Fibroblast of skin of back (primary cell): ENCODE measurements at places on chromosomes 12 and 14.

DNA sequence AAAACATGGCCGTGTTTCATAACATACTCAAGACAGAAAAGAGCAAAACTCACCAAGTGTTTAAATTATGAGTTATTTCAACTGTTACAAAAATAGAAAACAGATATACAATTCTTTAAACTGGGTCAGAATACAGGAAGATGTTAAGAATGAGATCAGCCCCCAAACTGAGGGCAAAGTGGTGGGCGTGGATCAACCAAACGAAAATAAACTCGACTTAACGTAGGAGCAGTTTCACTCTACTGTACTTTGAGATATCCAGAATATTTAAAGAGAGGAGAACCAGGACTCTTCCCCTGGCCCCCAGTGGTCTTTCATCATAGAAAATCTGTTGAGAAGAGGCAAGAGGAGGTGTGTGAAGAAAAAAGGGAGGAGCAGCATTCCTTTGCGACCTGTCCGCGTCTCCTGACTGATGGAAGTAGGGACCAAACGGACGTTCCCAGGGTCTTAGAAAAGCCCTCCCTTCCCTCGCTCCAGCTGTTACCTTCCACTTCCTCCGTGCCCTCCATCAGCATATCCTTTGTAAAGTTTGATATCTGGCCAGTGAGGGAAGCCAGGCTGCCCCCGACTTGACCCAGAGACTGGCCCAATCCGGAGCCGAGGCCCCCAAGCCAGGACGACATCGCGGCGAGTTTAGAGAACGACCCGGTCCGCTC is 668 bp downstream of the TRIP11 start:
- DNase-seq = peak; percentile 70

DNA sequence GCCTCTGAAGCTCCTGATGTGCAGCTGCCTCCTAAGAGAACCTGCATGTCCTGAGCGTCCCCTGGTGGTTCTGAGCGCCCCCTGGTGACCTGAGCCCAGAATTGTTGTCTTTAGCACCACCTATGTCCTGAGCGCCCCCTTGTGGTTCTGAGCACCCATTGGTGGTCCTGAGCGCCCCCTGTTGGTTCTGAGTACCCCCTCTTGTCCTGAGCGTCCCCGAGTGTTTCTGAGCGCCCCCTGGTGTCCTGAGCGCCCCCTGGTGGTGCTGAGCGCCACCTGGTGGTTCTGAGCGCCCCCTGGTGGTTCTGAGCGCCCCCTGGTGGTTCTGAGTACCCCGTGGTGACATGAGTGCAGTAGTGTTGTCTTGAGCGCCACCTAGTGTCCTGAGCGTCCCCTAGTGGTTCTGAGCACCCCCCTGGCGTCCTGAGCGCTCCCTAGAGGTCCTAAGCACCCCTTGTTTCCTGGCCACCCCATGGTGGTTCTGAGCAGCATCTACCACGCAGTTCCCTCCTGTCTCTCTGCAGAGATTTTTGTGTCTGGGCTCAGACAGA is 782.5 kb downstream of the TMEM121 start:
- DNase-seq = no peak

DNA sequence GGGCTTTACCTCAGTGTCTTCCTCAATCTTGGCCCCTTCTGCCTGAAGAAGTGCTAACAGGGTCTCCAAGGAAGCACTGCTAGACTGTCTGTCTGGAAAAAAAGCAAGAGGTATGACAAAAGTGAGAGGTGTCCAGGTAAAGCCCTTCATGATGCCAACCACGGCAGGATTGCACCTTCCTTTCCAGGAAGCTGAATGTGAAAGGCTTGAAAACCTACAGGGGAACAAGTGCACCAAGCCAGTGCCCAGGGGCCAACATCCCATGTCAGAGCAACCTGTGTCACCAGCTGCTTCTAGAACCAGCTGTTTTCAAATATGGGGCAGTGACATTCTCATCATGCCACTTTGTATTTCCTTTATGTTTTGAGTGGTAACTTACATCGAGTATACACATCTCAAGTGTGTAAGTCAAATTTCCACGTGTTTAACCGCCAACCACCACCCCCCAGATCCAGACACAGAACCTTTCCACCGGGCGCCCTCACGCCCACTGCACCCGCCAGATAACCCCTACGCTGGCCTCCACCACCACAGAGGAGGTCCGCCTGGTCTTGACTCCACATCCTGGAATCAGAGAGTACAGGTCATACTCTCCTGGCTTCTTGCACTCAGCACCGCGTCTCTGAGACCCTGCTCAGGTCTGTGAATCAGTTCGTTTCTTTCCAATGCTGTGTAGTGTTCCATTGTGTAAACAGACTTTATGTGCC is 27.3 kb downstream of the VPS37B start:
- DNase-seq = no peak

DNA sequence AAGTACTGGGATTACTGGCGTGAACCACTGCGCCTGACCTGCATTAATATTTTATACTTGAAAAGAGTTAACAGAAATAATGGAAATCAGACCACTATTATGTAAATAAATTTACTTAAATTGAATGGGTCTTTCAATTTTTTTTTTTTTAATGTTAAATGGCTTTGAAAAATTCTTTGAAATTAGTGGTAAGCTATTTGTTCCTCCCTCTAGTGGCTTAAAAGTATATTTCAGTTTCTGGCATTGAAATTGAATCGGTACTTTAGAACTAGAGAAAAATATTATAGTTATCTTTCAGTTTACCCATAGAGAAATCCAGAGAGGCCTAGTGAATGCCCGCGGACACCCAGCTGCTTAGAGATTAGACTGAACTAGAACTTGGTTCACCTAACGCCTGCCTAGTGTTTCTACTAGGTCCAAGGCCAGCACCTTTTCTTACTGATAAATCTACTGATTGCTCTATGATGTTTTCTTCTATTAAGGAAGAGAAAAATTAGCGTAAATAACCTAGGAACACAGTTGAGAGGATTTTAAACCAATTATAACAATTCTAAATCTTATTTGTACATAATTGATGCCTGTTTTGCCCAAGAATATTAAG is 106.5 kb downstream of the EML1 start:
- peak; percentile 27 for DNase-seq

GRCh38 chr14:88746052-88746451 is 46.7 kb downstream of the EML5 start:
- DNase-seq = no peak

- no peak for DNase-seq
Measured at GRCh38 chr14:50344116-50344775, 32.1 kb downstream of the DMAC2L start.

GRCh38 chr14:24178399-24179178 is 6.7 kb downstream of the REC8 start:
- DNase-seq = no peak

- DNase-seq = peak; percentile 33
Measured at GRCh38 chr12:43062201-43062895, 472.8 kb upstream of the PRICKLE1 start.

DNA sequence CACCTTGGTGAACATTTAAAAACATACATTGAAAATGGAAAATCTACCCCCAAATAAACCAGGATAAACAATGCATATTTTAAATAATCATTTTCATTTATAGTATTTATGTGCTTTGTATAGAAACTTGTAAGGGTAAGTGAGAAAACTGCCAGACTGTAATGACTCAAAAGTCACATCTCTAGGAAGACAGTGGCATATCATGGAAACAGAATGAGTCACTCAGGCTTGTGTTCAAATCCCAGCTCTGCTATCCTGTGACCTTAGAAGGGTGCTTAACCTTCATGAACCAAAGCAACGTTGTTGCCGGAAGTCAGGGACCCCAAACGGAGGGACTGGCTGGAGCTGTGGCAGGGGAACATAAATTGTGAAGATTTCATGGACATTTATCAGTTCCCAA is 142.7 kb downstream of the CEP128 start:
- no peak for DNase-seq

- no peak for DNase-seq
Measured at GRCh38 chr12:58887068-58887467, 33.2 kb downstream of the LRIG3 start.

DNA sequence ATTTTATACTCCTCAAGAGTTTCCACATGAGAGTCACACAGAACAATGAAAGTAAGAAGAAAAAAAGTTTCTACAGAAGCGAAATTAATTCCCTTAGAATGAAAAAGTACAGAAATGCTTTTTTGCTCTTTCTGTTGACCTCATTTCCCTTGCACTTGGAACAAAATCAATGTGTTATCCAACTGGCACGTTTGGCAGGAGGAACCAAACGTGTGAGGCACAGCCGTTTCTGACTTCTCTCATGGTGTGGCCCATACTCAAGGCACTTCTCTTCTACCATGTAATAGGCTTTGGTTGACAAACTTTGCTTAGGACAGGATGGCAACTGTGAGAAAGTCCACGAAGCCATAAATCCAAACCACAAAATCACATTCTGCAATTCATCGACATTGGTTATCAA is 297.0 kb downstream of the FUT8 start:
- DNase-seq = no peak

DNA sequence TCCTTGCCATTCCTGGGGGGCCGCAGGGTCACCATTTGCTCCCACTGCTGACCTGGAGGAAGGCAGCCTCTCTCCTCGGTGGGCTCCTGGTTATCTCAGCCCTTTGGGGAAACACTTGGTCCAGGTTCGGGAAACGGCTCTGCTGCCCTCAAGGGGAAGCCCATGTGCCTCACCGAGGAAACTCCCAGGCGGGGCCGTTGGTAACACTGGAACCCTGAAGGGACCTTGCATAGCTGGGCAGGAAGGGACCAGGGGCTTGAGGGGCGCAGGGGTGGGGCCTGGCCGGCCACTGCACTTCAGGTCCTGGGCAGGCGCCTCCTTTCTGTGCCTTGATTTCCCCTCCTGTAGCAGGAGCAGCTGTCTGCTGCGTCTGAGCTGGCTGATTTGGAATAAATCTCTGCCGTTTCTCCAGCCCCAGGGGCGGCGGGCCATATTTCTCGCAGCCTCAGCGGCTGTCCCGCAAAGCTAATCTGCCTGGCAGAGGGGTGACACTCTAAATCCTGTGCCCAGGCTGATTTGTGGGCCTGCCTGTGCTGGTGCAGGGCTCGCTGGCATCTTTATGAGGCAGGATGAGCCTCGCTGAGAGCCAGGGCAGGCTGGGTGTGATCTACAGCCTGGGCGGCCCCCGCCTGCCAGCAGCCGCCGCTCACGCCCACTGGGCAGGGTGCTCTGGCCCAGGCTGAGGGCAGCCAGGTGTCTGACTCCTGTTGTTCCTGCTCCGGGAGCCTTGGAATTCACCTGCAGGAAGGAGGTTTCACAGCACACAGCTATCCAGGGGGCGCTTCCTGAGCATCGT is 49.7 kb downstream of the KIF26A start:
- DNase-seq = no peak

DNA sequence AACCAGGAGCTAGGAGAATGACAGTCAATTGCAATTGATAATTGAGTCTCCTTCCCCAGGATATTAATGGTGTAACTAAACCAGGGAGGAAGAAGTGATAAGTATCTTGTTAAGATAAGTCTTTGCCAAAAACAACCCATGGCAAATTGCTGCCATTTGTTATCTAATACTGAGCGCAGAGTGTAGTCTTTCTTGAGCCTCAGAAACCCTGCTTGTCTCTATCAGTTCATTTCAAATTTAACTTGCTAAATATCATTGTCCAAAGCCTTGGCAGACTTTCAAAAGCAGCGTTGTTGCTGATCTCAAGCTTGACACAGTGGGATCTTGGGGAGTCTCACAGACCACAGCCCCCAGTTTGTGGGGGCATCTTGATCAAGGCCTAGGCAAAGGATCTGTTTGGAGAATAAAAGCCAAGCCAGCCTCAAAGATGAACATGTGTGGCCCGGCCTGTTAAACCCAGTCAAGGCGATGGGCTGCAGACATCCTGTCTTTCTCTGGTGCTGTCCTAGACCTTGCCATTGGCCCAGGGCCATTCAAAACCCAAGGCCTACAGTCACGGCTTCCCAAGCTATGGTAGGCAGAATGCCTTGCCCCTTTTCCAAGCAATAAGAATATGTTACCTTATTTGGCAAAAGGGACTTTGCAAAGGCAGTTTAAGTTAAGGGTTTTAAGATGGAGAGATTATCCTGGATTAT is 164.2 kb downstream of the CHST11 start:
- no peak for DNase-seq

DNA sequence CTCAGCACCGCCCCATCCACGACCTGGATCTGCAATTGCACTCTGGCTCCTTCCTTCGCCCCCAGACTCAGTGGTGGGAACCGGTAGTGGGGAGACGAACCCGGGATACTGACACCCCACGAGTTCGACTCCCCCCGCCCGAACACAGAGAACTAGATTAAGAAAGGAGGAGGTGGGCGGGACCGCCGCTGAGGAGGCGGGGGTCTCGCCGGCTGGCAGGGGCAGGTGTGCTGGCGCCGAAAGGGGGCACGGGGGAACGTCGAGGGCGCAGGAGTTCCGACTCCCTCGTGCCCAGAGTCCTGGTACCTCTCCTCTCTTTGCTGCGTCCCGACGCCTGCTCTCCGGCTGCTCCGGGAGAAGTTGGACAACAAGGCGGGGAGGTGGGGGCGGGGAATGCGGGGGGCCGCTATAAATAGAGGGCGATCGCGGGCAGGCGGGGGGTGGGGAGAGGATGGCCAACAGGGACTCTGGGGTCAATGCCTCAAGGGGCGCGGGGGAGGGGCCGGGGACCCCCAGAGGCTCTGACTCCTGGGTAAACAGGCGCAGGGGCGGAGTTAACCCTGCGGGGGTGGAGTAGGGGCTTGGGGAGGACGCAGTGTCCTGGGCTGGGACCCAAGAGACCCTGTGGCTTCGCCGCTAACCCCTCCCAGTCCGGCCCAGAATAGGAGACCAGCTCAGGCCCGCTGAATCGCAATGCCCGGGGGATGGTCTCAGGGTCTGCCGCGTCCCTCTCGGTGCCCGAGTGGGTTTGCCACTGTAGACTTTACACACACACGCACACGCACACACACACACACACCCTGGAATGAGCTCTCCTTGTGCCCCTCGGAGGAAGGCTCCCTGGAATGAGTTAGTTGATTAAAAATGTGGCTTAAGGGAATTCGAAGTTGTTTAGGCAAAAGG is 761 bp upstream of the NDRG2 start:
- DNase-seq = no peak

GRCh38 chr12:77553976-77554619 is 276.6 kb upstream of the NAV3 start:
- DNase-seq = no peak

DNA sequence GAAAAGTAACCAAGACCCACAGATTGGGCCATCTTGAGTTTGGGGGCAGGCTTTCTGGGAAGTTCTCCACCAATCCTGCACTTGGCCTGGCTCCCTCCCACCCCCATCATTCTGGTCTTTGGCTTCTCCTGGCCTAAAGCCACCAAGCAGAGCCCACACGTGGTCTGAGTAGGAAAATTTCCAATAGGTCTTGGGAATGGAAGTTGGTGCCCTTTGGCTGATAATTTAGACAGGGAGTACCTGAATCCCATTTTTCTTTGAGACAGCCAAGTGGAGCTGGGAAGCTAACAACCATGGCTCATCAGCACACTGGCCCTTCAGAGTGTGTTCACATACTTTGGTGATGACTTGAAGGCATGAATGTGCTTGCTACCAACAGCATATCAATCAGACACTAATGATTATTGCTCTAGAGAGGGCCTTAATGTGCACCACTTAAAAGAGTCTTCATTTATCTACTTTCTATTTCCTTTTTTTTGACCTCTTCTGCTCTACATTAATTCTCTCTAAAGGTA is 156.0 kb downstream of the EGLN3 start:
- peak; percentile 39 for DNase-seq

- no peak for DNase-seq
Measured at GRCh38 chr12:124622331-124622730, 54.9 kb upstream of the NCOR2 start.
